ENCODE measurements at places on chromosomes 1 and 21. TPM values are rescaled to one million over a fixed set of nuclear protein-coding genes. Genes with fewer than 3 reads are reported as not detected.

DNA sequence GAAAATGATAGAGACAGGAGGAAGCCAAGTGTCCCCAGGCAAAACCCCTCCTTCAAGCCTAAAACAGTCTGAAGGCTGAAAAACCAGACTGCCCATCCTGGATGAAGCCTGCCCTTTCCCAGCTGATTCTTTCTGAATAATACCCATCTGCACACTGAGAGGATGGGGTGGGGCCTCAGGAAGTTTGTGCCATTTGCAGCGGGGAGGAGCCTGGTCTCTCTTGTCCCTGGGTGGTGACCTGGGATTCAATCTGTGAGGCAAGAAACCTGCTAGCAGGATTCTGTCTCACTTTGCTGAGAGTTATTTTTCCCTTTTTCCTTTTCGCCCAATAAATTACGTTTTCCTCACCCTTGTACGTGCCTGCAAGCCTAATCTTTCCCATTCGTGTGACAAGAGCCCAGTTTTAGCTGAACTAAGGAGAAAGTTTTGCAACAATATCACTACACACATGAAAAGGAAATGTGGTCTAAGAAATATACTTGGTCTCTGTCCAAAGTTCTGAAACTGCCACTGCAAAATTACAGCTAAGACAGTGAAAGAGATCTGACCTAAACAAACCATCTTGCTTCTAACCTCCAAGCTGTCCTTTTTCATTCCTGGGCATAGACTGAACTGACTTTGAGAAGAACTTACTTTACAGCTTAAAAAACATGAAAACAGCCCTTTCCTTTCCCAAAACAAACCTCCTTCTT lies 105.0 kb downstream of the COP1 start:
- DNase-seq = no peak

The HMGCL gene
- polyA plus RNA-seq = 73.7 TPM

The ANKRD65 gene
- polyA plus RNA-seq = 6.6 TPM

The CFHR3 gene
- polyA plus RNA-seq = 0.61 TPM

- no peak for DNase-seq
Observed at GRCh38 chr1:239422818-239423217, 36.5 kb downstream of the CHRM3 start.

DNA sequence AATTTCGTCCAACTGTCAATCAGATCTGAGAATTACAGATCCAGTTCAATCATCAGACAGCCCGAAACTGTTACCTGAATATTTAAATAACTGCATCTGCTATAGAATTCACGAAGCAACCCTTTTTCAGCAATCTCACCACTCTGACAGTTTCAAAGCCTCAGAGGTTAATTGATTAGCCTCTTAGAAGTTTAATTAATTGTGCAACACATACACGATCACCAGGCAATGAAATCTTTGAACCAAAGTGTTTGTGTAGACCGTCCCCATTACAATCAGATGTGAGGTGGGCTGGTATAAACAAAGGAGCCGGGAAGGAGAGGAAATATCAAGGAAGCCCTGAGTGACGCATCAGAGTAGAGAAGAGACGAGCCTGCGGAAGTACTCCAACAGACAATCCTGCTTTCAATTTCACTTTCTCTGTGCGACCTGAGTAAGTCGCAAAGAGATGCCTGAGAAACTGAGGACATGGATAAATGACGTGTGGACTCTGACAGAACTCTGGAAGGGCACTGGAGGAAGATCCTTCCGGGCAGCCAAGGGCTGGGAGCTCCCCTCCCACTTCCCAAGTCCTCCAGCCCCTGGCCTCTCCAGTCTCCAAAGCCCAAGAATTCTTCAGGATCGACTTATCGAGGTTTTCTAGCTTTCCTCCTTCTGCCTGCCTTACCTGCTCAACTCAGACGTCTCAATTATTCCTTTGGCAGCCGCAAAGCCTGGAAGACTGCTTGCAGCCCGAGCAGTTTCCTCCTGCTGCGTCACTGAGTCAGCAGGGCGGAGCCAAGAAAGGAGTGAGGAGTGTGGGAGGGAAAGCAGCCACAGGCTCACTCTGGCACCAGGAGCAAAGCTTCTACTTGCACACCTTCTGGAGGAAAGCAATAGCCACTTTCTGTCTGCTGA lies at the start of gene RNASEL:
RNASEL (minus strand) TSS at position 757 of the 897 bp plus-strand sequence. CDS start 2,450 bp downstream, outside the sequence.
- peak; percentile 65 for DNase-seq

The TMEM61 gene
- polyA plus RNA-seq = 1.2 TPM

DNA sequence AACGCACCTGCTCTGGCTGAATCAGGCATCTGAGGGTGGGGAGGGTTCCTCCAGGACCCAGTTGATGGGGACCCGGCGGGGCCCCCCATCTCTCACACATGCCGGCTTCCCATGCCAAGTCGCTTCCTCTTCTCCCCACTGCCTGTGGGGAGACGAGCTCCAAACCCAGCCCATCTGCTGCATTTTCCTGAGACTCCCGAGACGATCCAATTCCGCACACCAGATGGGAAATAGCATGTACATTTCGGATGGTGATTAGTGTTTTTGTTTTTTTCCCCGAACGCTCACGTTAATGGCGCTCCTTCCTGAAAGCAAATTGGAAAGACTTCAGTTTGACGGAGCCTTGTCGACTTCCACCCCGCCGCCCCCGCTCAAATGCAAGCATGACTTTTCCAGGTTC lies 13.2 kb upstream of the GRIK3 start:
- DNase-seq = no peak

- no peak for DNase-seq
Observed at GRCh38 chr1:3153902-3154795, 85.1 kb downstream of the PRDM16 start.

The TGFBR3 gene
- 136 TPM for polyA plus RNA-seq

The LRRC3 gene
- 5.0 TPM for polyA plus RNA-seq

DNA sequence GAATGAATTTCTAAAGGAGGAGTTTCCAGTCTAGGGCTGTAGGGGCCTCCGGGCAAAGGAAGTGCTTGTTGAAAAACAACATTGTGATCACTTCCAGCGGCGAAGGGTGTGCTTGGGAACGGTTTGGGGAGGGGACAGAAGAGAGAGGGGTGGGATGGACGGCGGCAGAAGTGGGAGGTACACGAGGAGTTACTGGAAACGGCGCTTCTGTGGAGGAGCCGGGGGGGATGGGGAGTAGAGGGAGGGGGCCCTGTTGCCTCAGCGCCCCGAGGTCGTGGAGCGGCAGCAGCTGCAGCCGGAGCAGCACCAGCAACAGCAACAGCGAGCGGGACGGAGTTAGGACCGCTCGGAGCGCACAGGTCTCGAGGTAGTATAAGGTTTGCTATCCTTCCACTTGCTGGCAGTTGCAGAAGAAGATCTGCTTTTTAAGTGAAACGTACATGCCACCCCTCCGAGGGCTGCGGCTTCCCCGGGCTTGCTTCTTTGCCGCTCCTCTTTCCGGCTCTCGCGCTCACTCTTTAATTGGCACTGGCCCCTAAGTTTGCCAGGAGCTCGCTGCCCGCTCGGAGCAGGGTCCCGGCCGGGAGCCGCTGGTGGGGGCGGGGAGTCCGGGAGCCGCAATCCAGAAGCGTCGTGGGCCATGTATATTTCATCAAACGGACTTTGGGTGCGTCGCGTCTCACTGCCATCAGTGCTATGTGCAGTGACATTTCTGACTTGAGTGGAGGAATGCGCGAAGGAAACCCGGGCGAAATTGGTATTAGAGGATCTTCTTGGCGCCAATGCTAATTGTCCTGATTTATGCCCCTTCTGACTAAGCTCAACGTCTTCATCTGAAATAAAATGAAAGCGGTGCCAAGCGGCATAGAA lies 771 bp upstream of the NTNG1 start:
- no peak for DNase-seq

The JMJD4 gene
- 19.3 TPM for polyA plus RNA-seq

DNA sequence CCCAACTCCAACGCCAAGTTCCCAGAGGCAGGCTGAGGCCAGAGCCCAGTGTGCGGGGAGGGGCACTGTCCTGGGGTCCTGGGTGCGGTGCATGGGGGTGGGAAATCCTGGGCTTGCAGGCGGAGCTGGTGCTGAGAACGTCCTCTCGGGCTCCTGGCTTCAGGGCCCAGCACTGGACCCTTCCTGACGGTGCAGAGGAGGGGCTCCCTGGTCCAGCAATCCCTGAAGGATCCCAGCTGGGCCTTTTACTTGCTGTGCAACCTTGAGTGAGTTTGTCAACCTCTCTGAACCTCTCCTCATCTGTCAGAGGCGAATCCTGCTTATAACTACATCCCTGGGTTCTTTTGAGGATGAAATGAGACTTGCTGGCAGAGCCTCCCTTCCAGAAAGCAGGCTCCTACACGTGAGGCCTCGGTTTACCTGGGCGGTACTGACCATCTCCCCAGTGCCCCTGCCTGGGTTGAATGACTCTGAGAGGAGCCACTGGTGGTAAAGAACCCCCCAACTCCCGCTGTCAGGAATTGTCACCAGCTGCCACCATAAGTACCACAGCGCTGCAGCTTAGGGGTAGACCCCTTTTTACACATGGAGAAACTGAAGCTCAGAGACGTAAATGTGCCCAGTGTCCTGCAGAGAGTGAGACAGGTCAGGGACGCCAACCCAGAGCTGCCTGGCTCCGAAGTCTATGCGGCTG lies 77.3 kb downstream of the DHRS3 start:
- no peak for DNase-seq

The CLCA4 gene
- not detected for polyA plus RNA-seq

The TRIM17 gene
- 8.5 TPM for polyA plus RNA-seq

Data from right renal pelvis (tissue), 4 donors.